ENCODE measurements at places on chromosomes 5 and 9.

GRCh38 chr5:102991802-102992201 lies 128.1 kb downstream of the GIN1 start:
- no peak for DNase-seq

GRCh38 chr9:79623799-79624721 lies 52.3 kb downstream of the TLE4 start:
- DNase-seq = no peak

- DNase-seq = no peak
Observed at GRCh38 chr5:74321326-74321725, 319.2 kb downstream of the ENC1 start.

DNA sequence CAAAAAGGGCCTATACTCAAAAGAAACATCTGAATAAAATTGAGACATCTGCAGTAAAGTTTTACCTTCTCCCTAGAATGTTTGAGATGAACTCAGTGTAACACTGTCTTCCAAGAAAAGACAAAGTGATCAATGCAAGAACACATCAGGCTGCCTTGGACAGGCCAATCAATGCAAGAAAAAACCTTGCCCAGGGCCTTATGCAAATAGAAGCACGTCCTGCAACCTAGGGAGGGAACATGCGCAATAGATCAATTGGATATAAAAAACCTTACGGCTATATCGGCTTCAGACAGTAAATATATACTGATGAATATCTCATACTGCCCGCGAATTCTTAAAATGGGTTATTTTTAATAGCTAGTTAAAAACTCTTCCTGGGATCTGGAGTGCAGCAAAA lies 66.4 kb upstream of the POU5F2 start:
- DNase-seq = no peak

GRCh38 chr5:4196744-4197143 lies 601.1 kb downstream of the IRX1 start:
- DNase-seq = peak; percentile 22

GRCh38 chr5:122723606-122724352 lies 51.1 kb upstream of the SNX2 start:
- no peak for DNase-seq

DNA sequence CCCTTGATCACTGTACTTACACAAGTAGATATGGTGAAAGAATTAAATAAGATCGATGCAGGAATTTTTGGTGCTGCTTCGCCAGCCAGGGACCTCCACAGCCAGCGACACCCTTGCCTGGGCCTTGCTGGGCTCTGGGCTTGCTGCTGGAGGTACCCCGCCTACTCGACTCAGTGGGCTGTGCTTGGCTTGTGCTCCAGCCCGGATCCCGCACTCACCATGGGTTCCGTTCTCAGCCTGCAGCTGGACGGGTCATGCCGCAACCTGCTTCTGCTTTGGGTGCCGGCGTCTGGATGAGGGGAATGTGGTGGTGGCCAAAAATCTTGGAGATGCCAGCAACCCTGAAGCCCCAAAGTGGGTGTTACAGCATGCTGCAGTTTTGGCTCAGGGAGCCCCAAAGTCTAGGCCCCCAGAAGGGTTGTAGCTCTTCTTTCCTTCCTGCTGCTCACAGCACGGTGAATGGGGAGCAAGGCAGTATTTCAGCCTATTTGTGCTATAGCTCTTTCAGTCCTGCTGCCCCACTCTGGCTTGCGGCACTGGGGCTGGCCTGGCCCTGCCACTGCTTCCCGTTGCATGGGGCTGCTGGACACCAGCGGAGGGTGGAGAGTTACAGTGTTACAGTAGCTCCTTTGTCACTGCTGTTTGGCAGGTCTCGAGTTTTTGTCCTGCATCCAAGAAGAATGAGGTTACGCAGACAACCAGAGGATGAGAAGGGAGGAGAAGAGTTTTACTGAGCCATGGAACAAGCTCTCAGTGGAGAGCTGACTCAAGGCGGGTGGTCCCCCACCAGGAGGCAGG lies 48.0 kb downstream of the TARS1 start:
- no peak for DNase-seq

- no peak for DNase-seq
Observed at GRCh38 chr5:144284931-144285502, 114.3 kb downstream of the KCTD16 start.

- DNase-seq = no peak
Observed at GRCh38 chr9:126113176-126113575, 213.5 kb upstream of the MVB12B start.

- DNase-seq = no peak
Observed at GRCh38 chr5:104345222-104346016, 782.8 kb upstream of the NUDT12 start.

DNA sequence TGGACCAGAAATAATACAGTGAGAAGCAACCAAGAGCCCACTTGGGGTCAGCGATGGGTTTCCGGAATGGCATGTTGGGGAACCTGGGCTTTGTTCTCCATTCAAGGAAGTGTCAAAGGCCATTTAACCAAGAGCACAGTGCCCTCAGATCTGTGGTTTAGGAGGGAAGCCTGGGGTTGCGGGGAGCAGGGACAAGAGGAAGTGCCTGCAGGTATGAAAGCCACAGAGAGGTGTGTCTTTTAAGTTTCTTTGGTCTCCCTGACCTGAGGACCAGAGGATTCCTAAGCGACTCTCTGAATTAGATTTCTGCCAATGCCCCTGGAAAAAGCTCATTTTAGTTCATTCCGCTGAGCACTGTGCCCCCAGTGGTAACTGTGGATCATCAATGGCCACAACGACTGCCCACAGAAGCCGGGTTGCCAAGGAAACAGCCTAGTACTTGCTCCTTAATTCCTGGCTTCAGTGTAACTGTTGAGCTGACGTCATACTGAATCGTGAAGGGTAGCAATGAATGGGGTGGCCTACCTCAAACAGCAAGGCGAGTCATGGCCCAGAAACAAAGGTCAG lies 107.3 kb upstream of the SPIN1 start:
- DNase-seq = peak; percentile 34

DNA sequence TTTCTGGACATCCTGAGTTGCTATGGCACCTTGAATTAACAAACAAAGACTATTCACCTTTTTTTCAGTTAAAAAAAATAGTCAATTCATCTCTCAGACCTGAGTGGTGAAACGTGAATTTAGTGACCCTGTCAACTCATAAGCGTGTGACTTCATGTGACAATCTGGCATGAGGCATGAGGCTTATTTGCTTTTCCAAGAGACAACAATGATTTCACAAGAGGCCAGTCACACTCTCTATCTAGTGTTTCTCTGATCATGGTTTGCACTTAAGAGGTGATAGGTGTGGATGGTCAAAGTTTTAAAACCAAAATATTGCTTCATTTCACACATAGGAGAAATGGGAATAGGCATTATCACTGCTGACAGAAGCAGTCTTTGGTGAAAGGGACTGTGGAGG lies 559.6 kb upstream of the ACO1 start:
- no peak for DNase-seq

- DNase-seq = peak; percentile 77
Observed at GRCh38 chr9:124855944-124856765, 2.9 kb downstream of the WDR38 start.

GRCh38 chr5:181217803-181218062 lies 5.3 kb upstream of the TRIM41 start:
- DNase-seq = no peak

DNA sequence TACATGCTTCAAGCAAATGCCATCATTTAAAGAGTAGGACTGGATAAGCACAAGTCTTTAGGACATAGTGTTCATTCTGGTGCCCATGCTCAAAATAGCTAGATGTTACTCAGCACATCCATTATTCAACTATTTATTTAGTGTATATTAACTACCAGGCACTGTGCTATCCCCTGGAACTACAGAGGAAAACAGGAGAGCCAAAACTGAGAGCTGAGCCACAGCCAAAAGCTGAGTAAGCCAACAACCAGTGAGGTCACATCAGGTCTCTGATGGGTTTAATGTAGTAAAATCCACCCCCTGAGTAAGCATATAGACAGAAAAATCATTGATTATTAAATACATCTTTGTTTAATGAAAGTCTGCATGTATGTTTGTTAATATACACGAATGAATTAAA lies 469.3 kb upstream of the DMAC1 start:
- no peak for DNase-seq

- DNase-seq = peak; percentile 14
Observed at GRCh38 chr9:134040781-134041648, 15.7 kb downstream of the BRD3OS start.

DNA sequence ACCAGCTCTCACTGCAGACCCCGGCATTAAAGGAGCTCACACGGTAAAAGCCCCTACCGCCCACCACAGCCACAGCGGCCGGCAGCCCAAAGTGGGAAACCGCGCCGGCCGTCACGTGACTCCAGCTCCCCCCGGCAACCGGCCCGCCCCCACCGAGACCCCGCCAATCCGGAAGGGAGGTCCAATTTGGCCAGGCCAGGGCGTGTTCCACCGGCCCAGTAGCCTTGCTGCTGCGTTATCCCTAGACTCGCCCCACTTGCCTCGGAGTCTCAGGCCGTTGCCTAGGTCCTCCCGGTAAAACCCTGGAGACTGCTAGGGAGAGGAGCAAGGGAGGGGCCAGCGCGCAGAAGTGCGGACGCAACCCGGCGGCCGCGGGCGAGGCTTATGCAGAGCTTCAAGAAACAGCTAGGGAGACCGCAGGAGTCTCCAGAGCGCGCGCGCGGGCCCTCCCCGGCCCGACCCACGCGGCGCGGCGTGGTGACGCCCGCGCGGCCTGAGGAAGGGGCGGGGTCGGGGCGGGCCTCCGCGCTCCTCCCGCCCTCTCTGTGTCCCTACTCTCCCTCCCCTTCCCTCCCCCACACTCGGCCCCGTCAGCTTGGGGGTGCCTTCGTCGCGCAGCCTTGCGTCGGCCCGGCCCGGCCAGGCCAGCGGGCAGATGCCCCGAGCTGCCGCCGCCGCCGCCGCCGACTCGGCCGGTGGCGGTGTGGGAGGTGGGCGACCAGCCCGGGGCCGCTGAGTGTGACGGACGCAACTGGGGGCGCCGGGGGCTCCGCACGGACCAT lies at the start of gene RIC1:
TSS of gene RIC1 (plus strand) at position 578 of the 782 bp plus-strand sequence. CDS start at position 781, 203 bp downstream.
- DNase-seq = peak; percentile 95

DNA sequence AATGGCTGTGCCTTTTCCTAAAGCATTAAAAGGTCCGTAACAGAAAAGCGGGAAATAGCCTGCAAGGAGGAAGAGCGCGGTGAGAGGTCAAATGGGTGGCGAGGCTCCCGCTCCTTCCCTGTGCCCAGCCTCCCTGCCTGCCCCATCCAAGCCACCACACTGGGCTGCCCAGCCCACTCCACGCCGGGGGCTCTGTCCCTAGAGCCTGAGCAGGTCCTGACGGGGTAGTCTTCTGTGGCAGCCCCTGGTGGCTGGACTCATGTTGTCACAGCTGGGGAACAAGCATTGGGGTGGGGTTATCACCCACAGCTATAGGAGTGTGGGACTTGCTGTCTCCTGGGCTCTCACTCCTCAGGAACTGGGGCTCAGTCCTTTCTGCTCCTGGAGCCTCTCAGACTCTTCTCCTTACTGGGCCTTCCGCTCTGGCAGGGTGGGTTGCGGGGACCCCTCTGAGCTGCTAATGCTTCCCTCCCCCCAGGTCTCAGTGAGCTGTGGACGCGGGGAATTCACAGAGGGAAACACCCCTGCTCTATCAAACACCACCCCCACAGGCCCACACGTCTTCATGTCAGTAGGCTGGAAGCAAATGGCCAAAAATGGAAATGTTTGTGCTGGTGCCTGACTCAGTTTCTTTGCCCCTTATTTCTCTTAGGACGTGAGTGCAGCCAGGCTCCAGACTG lies 152.4 kb upstream of the PHYKPL start:
- no peak for DNase-seq

- DNase-seq = no peak
Observed at GRCh38 chr5:164373876-164374275, 868.5 kb downstream of the MAT2B start.

DNA sequence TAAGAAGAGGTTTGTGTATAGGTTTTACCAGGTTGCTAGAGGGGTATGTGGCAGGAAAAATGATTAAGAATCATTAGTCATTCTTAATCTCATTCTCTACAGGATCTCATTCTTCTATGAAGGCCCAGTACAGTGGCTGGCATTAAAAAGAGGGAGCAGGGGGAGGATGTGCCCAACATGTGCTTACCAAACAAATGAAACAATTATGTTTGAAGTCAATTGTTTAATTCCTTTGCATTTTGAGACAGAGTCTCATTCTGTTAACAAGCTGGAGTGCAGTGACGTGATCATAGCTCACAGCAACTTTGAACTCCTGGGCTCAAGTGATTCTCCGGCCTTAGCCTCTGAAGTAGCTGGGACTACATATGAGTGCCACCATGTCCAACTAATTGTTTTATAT lies 23.0 kb downstream of the FNIP1 start:
- no peak for DNase-seq

DNA sequence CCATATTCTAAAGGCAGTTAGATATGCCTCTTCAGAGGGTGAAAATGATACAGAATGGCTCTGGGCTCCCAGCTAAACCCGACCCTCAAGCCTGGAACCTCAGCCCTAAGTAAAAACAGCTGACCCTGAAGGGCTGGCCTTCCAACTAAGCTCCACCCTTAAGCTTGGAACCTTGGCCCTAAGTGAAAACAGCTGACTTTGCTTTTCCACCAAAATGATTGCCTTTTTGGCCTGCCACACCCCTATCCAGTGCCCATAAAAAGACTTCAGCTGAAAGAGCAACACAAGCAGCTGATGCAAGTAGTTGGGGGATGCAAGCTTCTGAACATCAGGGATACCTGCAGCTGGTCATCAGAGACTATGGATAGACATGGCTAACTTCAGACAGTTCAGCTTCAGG lies 647.4 kb upstream of the SGCD start:
- DNase-seq = no peak

DNA sequence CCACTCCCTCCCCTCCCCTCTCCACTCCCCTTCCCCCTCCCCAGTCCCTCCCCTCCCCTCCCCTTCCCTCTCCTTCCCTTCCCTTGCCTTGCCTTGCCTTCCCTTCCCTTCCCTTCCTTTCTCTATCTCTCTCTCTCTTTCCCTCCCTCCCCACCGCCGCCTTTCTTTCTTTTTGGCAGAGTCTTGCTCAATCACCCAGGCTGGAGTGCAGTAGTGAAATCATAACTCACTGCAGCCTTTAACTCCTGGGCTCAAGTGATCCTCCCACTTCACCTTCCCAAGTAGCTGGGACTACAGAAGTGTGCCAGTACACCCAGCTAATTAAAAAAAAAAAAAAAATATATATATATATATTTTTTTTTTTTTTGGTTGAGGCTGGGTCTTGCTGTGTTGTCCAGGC lies 45.5 kb downstream of the IL31RA start:
- DNase-seq = no peak

DNA sequence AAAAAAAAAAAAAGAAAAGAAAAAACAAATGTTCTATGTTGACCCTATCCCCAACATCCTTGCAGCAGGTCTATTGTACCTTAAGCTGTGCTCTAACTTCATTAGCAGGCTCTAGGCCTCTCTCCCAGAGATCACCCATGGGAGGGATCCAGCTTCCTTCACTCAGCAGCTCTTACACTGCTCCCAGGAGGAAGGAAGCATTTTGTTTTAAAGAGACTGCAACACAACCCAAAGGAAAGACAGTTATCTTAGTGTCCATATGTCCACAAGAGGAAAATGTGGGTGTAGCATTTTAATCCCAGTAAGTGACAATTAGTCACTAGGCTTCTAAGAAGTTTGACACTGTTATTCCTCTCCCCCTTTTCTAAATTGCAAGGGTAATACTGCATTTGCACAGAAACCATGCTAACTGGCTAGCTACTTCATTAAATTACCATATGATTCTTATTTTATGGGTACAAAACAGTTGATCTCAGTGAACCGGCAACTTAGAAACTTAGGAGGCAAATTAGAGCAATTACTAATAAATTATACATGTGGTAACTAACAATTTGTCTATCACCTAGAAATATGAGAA lies 58.8 kb downstream of the MARCHF3 start:
- DNase-seq = no peak
